T-helper 2 cell (primary cell): ENCODE measurements at places on chromosomes 5 and 9.

- no peak for DNase-seq
These were observed 653.7 kb downstream of the NR2F1-AS1 start for GRCh38 chr5:92927291-92927778.

DNA sequence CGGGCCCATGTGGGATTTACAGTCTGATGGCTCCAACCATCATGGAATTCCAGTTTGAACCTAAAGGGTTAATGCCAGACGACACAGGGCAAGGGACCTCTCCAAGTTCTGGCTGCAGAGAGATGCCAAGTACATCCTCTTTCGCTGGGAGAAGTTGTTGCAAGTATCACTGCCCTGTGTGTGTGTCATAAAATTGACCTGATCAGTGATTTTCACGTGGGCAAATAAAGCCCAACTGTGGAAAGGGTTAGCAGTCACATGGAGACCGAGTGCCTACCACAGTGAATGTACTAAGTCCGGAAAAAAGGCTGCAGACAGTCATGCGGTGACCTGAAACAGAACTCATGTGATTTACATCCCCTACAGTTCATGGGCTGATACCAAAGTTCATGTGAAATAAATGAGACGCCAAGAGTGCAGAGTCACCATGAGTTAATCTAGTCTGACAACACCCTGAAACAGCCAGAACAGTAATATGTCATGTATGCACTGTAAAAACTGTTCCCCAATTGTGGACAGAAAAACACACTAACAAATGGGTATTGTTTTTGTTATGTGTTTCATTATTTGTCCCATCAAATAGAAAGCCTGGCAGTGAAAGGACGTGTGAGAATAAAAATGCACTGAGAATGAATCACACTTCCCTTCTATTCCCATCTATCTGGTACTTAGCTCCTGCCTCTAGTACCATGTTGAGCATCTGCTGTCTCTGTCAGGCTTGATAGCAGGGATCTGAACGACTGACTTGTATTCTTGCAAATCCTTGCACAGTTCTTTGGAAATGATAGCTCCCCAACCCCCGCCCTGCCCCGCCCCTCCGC lies 115.7 kb downstream of the SUSD1 start:
- no peak for DNase-seq

GRCh38 chr9:93810028-93810971 lies 144.9 kb downstream of the BARX1 start:
- DNase-seq = no peak

- no peak for DNase-seq
These were observed 543.2 kb upstream of the ZNF608 start for GRCh38 chr5:125289606-125290005.

DNA sequence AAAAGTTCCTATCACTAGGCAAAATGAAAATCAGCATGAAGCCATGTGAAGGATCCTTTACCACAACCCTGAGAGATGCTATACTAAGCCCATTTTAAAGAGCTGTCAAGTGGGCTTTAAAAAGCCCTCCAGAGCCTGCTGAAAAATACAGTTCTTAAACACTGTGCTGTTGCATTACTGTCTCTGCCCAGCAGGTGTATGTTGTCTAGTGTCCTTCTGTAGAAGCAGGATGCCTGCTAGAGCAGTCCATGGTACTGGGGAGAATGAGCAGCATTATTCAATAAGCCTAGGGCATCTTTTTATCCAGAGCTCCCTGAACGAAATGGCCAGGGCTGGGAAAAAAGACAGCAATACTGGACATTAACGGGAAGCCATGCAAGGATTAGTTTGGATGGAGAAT lies 126.2 kb upstream of the PLCXD3 start:
- no peak for DNase-seq

DNA sequence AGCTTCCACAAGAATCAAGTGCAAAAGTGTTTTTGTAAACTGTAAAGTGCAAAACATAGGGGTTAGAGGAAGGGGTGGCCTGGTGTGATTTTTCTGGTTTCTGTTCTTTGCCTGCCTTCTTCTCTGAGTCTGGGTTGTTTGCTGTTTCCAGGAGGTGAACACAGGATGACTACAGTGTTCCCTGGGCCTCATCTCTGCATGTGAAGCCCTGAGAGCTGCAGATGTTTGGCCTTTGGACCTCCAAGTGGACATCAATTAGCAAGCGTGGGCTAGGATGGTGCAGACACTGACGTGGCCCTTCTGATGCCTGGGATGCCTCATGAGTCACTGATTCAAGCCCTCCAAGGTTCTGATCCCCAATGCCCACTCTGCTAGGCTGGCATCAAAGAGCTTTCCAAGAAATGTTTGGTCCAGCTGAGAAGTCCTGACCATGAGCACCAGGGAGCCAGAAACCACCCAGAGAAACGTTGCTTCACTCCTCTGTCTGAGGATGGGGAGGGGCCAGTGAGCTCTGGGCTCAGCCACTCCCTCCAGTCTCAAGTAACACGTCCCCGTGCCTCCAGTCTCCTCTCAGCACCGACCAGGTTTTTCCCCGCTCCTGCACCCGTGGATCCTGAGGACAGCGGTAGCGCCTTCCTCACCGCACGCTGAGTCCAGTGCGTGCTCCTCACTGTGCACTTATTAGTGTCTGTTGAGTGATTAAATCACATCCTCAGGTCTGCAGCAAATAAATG lies 7.6 kb downstream of the IL9 start:
- DNase-seq = no peak

DNA sequence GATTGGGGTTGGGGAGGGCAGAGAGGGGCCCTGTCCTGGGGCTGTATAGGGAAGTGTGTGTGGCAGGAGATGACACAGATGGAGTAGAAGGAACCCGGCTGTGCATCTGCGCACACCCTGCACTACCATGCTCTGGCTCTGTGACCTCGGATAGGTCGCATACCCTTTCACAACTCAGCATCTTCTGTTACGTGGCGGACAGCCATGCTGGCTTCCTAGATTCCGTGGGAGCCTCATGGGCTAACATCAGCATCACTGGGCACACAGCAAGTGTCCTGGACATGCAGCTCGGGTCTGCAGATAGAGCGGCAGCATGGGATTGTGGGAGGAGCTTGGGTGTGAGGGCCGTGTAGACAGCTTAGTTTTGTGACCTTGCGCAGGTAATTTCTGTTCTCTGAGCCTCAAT lies 9.2 kb downstream of the ARPC5L start:
- DNase-seq = no peak

- DNase-seq = no peak
These were observed 4.5 kb downstream of the FANCC start for GRCh38 chr9:95313010-95313498.

DNA sequence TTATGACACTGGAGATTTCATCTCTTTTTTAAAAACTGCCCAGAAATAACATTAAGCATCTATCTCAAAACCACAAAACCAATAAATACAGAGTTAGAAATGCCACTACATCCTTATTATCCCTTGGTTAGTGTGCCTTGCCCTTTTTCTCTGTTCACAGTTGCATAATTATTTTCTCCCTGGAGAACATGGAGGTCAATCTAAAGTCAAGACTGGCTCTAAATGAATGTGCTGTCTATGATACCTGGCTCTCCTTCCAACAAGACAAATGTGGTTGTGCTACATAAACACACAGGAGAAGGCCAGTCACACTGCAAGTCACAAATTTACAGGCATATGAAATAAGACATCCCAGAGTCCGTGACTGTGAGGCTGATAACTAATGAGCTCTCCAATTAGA lies 2.8 kb downstream of the FBN2 start:
- no peak for DNase-seq

DNA sequence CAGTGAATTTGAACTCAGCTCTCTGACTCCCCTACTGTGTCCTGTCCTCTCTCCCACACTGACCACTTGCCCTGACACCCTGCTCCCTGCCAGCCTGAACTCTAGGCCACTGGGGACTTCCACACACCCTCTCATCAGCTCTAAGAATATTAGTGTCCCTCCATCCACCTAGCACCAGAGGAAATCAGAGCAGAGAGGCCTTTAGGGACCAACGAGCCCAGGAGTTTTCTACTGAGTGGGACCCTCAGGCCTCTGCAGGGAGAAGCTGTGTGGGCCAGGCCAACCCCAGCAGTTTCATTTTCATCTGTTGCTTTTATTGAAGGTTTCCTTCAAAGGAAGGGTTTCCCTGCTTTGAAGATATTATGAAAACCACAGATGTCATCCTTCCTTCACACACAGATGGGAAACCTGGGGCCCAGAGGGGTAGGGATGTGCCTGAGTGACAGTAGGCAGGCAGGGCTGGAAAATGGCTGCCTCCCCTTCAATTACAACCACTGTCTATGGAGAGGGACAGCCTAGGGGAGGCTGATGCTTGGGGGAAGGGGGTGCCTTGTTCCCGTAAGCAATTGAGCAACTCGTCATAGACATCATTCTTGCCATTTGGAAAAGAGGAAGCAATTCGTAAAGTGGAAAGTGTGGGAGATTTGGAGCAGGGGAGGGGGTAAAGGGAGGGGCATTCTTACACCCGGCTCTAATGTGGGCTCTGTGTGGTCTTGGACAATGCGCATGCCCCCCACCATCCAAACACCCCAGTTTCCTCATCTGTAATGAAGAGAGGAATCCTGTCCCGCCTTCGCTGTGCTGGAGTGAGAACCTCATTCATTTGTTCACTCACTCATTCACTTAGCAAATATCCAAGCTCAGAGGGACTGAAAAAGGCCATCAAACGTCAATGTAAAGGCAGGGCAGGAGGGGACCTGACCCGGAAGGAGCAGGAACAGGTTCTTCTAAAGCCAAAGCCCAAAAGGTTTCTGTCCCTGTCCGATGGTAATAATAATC lies 3.9 kb downstream of the GLIPR2 start:
- no peak for DNase-seq

DNA sequence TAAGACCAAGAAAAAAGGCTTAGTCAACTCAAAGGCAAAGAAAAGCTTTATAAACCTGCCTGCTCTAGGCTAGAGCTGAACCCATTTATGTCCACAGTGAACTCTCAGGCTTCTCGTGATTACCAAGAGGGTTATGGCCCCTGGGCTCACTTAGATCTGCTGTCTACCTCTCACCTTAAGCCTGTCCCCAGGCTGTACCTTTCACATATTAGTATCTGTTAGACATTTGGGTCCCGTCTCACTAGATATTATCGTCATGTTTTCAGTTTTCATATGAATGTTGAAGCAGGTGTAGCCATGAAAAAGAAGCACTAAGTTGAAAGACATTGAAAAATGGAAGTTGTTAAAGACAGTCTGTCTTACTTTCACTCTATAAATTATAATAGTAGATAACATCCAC lies 75.2 kb upstream of the COX7C start:
- DNase-seq = no peak

- no peak for DNase-seq
These were observed 4.5 kb downstream of the LRRTM2 start for GRCh38 chr5:138870611-138871010.

DNA sequence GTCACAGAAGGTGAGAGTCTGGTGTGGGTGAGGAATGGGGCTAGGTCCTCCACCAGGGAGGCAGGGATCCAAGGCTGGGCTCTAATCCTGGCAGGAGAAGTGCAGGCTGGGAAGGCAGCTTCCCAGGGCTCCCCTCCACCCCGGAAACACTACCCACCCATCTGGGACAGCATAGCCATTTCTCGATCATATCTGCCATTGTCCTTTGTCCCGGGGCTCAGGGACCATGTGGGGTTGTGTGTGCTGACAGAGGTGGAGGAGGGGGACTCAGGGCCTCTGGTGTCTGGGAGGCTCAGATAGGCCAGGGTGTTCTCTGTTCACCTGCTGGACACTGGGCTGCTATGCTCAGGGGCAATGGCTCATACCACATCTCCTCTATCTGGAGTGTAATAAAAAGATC lies 32.2 kb upstream of the STRBP start:
- no peak for DNase-seq

DNA sequence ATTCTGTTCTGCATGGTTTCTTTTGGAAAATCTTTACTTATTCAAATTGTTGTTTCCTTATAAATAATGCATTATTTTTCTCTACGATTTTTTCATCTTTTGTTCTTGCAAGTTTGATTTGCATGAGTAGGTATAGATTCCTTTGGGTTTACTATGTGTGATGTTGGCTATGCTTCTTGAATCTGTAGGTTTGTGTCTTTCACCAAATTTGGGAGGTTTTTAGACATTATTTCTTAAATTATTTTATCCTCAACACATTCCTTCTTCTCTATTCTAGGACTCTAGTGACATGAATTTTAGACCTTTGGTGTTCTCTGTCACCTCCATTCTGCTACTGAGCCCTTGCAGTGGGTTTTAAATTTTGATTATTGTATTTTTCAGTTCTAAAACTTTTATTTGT lies 219.0 kb downstream of the CWC27 start:
- no peak for DNase-seq

- DNase-seq = no peak
These were observed 76.8 kb upstream of the PCSK1 start for GRCh38 chr5:96509721-96510350.

DNA sequence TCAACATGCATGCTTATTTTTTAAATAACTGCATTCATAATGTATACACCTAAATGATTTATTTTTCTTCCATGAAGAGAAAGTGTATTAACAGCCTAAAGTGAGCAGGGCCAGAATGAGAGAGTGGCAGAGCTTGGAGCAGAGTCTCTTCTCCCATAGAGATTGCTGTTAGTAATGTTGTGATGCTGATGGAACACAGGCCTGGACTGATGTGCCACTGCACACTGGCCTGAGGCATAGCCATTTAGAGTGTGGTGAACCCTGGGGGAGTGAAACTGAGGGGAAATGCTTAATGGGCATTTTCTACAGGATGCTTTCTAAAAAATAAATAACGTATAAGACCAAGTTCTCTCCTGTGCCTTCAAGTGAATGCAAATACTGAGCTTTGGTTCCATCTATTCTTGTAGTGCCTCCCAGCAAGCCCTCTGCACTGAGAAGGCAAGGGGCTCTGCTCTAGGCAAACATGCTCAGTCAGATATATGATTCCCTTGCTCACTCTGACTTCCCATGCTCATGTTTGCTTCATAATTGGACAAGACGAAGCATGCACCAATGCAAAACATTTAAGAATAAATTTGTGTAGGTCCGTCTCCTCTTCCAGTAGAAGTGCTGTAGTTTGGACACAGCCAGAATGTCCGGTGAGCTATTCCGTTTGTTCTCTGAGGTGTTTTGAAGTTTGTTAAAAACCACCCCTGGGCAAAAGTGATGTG lies 185.7 kb downstream of the PBX3 start:
- DNase-seq = no peak

GRCh38 chr9:37554318-37554717 lies 21.9 kb downstream of the FBXO10 start:
- DNase-seq = no peak

DNA sequence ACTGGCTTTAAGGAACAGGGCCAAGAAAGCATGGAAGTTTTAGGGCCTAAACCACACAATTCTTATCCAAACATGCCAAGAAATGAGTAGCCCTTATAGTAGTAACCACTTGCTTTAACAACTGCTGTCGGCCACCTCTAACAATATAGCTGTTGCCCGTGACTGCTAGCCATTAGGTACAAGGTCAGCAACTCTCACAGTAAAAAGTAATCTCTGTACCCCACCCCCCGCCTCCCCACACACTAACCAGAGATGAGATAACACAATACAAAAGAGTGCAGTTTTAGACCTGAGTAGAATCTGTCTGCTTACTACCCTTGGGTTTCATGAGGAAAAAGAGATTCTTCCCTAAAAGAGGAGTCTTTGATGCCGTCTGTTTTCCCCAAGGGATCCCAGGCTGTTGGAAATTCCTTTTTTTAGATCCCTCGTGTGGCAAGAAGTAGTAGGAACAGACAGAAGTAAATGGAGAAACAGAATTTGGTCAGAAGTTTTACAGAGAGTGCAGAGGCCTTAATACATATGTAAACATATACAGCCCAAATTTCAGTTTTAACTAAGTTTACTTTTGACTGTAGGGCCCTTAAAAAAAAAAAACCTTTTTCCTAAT lies 94.3 kb downstream of the WDR41 start:
- no peak for DNase-seq
